Effector memory CD8-positive, alpha-beta T cell (primary cell): ENCODE measurements at places on chromosomes 11 and 22.

DNA sequence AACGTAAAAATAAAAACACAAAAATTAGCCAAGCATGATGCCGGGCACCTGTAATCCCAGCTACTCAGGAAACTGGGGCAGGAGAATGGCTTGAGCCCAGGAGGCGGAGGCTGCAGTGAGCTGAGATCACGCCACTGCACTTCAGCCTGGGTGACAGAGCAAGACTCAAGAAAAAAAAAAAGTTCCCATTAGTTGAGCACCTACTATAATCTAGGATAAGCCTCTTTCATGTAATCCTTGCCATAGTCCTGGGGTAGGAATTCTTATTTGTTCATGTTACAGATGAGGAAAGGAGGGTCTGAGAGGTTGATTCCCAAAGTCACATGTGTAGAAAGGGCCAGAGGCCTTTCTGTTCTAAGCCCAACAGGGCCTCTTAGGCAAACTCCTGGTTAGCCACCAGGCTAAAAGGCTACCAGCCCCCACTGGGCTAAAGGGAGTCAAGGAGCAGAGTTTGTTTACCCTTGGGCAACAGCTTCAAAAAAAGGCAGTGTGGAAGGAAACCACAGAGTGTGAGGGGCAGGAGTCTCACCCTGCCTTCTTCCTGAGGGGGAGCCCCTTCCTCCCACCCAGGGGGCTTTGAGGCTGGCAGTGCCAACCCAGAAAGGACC, 21.6 kb upstream of the CSNK1E start:
- no peak for DNase-seq

DNA sequence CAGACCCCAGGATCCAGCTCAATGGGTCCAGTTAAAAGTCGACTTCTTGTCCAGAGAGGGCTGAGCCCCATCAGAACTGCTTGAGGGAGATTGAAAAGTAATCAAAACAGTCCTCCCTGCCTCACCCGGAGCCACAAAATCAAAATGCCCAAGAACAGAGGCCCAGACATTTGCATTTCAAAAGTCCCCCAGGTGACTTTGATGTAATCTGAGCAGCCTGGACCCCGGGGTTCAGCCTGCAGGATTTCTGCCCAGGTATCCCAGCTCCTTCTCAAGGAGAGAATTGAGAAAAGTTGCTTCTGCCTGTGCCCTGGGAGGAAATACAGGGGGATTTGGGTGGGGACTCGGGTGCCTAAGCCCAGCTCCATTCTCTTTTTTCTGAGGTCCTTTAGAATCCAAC, 1385.0 kb downstream of the TBC1D22A start:
- DNase-seq: no peak

- no peak for DNase-seq
Observed at GRCh38 chr11:17792161-17792560, 57.6 kb downstream of the KCNC1 start.

DNA sequence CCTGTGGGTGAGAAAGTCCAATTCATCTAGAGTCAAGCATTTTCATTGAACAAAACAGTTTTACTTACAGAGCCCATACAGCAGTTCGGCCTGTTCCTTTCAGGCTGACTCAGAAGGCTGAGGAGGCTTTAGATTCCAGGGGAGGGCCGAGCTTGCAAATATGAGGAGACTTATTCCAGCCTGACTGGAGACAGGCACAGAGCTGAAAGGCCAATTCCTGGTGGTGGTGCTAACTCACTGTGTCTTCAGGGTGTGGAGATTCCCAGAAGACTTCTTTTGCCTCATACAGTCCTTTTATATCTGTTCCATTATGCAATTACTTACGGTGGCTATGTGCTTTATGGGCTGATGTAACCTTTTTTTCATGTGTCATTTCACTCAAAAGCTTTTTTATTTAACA, at the start of gene OR51E2:
Gene OR51E2, minus strand, starts transcription at position 269 of the 400 bp plus-strand sequence. CDS start 15,142 bp downstream, outside the sequence.
- no peak for DNase-seq

- no peak for DNase-seq
Observed at GRCh38 chr22:18154821-18155390, 4.9 kb downstream of the USP18 start.

GRCh38 chr11:2772544-2773031, 72.8 kb upstream of the KCNQ1OT1 start:
- DNase-seq: no peak

- DNase-seq: no peak
Observed at GRCh38 chr22:24592058-24592850, 619 bp downstream of the LRRC75B start.

DNA sequence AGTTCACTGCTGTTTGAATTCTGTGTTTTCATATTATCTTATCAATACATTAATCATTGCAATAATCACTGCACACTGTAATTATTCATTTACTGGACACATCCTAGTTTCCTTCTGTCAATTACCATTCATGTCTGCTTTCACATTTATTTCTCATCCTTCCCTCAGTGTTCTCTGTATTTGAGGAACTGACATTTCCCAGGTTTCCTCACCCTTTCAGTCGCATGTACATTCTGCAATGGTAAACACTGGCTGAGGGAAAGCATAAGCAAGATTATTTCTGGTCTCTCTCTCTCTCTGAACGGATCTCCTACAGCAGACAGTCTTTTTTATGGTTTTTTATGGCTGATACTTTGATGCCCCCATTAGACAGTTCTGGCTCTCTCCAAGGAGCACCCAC, 4.2 kb upstream of the HBD start:
- no peak for DNase-seq

DNA sequence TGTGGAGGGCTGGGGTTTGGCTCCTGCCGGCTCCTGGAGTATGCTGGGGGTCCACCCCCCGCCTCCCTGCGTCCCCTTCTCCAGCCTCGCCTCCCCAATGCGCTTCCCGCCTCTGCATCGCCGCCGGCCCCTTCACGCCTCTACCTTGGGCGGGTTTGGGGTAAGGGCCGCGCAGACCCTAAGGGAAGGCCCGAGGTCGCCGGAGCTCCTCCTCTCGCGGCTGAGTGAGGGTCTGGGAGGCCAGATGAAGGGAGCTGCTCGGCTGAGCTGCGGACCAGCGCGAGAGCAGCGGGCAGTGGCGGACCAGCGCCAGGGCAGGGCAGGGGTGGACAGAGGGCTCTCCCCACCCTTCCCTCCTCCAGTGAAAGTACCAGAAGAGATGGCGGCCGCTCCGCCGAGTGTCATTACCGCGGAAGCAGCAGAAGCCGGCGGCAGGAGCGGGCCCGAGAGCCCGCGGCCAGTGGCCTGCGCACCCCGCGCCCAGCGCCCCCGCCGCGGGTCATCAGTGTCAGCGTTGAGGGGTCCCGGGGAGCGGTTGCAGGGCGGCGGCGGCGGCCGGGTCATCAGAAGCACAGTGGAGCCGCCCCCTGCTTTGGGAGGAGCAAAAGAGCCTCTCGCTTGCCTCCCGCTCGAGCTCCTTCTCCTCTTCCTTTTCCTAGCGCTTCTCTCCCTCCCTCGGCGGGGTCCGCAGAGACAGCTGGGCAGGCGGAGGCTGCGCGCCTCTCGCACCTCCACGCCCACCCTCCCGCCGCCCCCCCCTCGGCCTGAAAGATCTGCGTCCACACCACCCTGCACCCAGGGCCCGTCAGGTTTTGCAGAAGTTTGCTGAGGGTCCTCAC, 255.6 kb upstream of the CADM1 start:
- DNase-seq: no peak

DNA sequence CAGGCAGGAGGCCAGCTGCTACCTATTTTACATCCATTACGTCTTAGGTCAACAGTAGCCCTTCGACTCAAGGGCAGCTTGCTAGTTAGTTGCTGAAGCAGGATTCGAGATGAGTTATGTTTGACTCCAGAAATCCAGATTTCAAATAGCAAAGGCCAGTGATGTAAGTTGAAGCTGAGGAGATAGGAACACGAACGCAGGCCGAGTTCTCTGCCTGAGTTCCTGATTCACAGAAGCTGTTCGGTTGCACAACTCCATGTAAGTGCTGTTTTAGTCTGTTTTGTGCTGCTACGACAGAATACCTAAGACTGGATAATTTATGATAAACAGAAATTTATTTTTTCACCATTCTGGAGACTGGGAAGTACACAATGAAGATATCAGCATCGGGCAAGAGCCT, 111.2 kb downstream of the SLC1A2 start:
- DNase-seq: no peak

DNA sequence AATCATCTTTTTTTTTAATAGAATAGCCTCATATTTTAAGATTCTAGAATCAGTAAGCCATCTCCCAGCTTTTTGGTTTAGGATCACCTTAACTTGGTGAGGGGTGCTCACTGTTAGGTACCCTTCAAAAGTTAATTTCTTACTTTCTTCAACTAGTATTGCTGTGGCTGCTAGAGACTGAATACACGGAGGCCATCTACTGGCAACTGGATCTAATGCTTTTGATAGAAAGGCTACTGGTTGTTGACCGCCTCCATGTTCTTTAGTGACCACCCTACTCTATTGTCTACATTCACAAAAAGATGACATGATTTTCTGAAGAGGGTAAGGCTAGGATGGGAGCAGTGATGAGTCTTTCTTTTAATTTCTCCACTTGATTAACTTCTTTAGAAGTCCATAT, 16.7 kb upstream of the ALDH3B2 start:
- no peak for DNase-seq

DNA sequence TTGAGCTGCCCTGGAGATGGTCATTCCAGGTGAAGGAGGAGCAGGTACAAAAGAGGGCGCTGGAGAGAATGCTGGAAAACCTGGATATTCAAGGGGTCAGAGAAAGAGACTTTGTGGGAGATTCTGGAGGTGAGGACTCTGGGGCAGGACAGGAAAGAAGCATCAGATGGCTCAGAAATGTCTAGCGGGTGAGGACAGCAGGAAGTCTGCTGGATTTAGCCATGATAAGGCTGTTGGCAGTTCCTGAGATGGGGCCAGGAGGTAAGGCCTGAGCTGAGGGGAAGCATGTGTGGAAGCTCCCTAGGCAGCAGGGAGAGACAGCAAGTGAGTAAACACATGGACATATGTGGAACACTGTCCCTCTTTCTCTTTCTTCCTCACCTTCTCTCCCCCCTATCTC, 1.5 kb downstream of the UPB1 start:
- DNase-seq: no peak
